Stimulated activated CD4-positive, alpha-beta T cell treated with anti-CD3 and anti-CD28 coated beads, Interleukin-1b, Interleukin-23, amount 100 ng/mL, for 1 hour (primary cell): ENCODE measurements at places on chromosomes 11 and 22.

DNA sequence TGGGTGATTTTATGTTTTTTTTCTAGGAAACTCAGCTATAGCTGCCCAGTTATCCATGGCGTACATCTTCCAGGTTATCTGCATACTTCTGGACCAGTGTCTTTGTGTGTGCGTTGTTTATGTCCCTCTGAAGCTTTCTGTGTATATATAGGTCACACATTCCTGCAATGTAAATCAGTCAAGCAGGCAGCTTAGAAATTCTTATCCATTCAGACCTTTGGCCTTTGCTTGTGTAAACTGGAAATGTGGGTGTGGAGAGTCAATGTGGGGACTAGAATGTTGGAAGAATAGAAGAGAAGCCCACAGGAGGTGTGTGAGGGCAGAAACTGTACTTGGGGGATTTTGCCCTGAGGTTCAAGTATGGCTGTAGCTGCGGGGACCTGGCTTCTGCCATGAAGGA is 51.7 kb downstream of the BARX2 start:
- DNase-seq: no peak

DNA sequence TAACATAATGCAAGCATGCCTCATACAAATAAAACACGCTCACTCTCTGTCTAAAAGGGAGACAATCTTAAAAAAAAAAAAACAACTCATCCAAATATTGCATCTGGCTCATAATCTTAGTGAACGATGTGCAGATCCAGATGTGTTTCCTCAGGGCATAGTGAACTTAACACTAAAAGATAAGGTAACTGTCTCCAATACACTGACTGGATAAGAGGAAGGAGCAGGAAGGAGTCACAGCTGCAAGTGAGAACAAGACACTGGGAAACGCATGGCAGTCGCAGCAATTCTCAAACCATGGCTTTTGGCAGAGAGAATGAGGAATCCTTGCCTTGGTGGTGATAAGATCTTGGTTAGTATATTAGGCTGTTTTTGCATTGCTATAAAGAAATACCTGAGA is 9.2 kb upstream of the EIF3M start:
- no peak for DNase-seq

DNA sequence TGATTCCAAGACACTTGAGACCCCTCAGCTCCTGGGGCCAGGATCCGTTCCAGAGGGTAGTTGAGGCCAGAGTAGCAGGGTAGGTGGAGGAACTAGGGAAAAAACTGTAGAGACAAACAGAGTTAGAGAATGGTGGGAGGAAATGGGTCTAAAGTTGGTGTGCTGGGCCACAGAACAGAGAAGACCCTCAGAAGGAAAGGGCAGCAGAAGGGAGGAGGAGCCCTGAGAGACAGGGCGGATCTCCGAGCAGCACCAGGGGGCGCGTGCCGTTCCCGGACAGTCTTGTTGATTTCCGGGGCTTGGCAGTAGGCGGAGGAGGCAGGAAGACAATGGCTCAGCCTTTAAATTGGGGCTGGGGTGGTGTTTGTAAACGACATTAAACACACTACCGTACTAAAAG is 2.4 kb upstream of the CECR2 start:
- no peak for DNase-seq

DNA sequence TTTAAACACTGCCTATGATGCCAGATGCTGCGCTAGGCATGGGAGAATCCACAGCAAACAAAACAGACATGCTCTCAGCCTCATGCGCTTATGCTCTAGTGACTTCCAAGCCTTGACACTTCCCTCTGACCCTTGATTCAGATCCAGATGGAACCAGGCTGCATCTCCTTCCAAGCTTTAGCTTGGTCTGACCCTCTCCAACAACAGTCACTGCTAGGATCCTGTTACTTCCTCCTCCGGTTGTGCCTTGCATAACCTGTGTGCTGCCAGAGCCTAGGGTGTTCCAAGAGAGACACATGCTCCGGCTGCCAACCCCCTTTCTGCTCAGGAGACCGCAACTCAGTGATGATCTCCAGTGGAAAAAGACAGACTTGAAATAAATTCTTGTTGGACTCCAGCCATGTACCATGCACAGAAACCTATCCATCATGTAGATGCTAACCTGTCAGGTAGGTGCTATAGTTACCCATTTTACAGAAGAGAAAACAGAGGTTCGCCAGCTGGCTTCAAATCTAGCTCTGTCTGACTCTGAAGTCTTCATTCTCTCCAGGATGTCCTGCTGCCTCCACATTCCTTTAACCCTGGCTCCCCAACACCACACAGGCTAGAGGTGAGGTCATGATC is 136.3 kb upstream of the TEAD1 start:
- no peak for DNase-seq

DNA sequence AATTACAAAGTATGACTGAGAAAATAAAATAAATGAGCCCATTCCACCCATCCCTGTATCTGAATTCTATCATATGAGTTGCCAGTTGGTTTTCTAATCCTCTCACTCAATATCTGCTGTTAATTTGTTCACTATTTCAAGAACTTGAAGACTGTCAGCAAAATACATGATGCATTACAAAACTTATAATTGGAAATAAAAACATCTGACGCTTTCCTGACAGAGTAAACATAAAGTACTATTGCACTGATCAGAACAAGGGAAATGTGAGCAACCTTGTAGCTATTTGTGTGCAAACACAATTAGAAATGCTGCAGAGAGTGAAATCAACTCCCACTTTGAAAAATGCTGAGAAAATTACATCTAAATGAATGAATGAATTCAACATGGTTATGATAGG is 97.1 kb downstream of the MPPED2 start:
- DNase-seq: no peak

- DNase-seq: no peak
These were observed 169.8 kb downstream of the SPON1 start for GRCh38 chr11:14132312-14132711.

- DNase-seq: no peak
These were observed 12.1 kb downstream of the DENND5A start for GRCh38 chr11:9253086-9253485.

GRCh38 chr11:10451426-10452116 is 3.5 kb upstream of the AMPD3 start:
- no peak for DNase-seq

GRCh38 chr11:62153087-62153395 is 29.2 kb downstream of the INCENP start:
- no peak for DNase-seq

DNA sequence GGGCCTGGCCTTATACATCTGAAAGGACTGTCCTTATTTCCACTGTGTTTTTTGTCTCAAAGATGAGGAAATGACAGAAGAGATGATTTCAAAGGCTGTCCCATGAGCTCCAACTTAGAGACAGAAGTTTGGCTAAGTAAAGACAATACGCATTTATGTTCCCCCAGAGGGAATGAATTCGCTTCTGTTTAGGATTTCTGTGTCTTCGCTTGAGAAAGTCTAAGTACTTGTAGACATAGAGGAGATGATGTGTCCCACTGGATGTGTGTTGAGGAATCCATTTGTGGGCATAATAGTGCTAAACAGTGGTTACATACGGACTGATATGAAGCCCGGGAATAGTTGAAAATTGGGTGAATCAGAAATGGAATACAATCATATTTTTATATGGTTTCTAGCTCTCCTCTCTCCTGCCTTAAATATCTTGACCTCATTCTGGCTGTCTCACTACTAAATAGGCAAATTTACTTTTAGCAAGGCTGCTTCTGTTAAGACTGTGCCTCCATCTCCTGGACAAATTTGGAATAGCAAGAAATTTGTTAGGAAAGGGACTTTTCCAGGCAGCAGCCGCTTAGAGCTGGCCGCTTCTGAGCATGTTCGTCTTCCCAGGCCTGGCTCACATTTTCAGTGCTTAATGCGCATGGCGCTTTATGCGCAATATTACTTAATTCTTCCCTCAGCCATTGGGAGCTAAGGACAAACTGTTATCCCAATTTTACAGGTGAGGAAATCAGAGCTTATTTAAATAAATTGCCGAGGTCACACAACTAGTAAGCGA is 1.9 kb upstream of the PEX26 start:
- DNase-seq: no peak

GRCh38 chr11:35143297-35144135 is 4.5 kb downstream of the CD44 start:
- DNase-seq: no peak

GRCh38 chr22:39368461-39368911 is 18.7 kb downstream of the SYNGR1 start:
- DNase-seq: no peak

DNA sequence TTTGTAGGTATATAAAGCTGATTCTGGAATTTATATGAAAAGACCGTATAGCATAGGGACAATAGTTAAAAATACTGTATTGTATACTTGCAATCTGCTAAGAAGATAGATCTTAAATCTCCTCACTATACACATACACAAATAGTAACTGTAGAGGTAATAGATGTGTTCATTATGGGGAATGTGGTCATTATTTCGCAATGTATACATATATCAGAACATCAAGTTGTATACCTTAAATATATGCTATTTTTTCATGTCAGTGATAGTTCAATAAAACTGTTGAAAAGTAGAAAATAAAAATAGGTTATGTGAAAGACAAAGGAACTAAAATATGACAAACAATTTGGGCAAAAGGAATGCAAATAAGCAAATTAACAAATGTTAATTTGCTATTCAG is 35.2 kb upstream of the LIN7C start:
- DNase-seq: no peak

GRCh38 chr22:32355760-32356159 is 1.9 kb upstream of the RFPL3 start:
- no peak for DNase-seq

- no peak for DNase-seq
These were observed 1.4 kb downstream of the FAM111A start for GRCh38 chr11:59144096-59144495.

GRCh38 chr11:288478-289397 is at the start of gene PGGHG:
Gene PGGHG, plus strand, starts transcription at chr11:289126. Its CDS starts 691 bp downstream, at chr11:289817.
- DNase-seq: no peak

DNA sequence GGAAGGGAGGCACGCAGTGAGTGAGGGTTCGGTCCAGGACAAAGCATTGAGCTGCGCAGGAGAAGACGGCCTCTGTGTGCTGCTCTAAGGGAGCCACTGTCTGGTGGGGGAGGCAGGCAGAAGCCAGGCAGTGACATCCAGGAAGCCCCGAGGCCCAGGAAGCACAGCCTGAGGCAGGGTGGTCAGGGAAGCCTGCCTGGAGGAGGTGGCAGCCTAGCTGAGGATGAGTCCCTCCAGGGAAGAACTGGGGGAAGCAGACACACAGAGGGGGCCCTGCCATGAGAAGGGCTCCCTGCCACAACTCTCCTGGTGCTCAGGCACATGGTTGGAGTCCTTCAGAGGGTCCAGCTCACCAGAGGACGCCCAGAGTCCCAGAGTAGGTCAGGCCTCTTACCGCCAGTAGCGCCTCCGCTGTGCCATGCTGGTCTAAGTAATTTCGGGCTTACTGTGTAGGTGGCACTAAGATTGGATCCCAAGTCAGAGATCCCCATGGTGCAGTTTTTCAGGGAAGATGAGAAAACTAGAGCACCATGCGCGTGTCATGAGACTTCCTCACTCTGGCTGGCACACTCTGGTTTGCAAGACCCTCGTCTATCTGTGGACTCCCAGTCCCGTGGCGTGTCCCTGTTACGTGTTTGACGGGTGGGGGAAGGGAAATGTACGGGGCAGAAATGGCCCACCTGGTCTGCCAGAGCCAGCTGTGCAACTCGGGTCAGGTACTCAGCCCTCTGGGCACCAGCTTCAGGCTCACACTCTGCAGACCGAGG is 887.2 kb downstream of the BRD1 start:
- no peak for DNase-seq

- no peak for DNase-seq
These were observed 3.9 kb upstream of the MUC5B start for GRCh38 chr11:1218788-1219445.

GRCh38 chr11:68727783-68728182 is 23.5 kb downstream of the TESMIN start:
- DNase-seq: no peak

- DNase-seq: no peak
These were observed 140.3 kb downstream of the RBFOX2 start for GRCh38 chr22:35888181-35888870.

DNA sequence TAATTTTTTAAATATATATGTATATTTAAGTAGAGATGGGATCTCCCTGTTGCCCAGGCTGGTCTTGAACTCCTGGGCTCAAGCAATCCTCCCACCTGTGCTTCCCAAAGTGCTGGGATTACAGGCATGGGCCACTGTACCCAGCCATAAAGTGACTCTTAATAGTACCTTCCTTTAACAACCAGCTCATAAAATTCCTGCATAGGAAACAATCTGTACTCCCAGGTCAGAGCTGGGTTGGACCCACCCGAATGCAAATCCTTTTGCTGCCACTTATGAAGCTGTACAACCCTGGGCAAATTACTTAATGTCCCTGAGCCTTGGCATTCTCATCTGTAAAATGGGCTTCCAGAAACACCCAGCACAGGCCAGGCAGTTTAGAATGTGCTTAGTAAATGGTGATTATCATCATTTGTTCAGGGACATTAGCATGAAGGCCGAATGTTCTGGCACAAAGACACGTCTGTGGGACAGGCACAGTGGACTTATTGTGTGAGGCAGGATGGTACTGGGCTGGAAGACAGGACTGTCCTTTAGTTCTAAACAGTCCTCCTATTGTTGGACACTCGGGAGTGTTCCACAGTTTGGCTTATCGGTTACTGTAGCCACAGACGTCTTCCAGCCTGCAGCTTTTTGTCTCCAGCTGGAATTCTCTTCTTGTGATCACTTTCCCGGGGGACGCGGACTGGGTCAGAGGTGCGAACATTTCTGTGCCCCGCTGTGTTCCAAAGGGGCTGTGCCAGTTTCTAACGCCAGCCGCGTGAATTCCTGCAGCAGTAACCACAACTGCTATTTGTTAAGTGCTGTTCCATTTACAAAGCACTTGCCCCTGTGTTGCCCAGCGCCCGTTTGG is 6.0 kb downstream of the PDXP start:
- DNase-seq: no peak

- DNase-seq: no peak
These were observed 48.4 kb upstream of the POLD3 start for GRCh38 chr11:74543991-74544390.

DNA sequence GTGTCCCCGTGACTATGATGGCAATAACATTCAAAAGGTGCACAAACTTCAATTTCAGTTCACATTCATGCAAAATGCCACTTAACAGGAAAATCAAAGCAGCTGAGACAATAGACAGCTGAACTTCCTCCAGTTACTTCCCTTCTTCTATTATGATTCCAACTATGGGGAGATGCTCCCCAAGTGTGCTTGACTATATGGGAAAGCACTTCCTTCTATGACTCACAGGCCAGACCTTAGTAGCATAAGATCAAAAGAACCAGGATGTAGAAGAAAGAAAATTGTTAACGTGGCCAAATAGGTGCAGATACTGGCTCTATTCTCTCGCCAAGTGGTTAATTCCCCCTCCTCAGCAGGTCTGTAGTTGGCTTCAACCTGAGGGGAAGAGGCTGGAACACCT is 7.8 kb upstream of the FAT3 start:
- no peak for DNase-seq

- DNase-seq: no peak
These were observed 18.8 kb downstream of the SCN4B start for GRCh38 chr11:118133816-118134215.

GRCh38 chr11:127506126-127506525 is 505.6 kb upstream of the KIRREL3 start:
- DNase-seq: no peak

GRCh38 chr11:65445604-65446445 is 23.2 kb downstream of the NEAT1 start:
- DNase-seq: no peak

- DNase-seq: no peak
These were observed 148.8 kb upstream of the ANO5 start for GRCh38 chr11:22044126-22044525.

GRCh38 chr22:37229805-37230672 is 14.0 kb downstream of the RAC2 start:
- peak; percentile 78 for DNase-seq

- DNase-seq: no peak
These were observed 124.4 kb upstream of the LUZP2 start for GRCh38 chr11:24372491-24372890.
